Fibroblast of lung (primary cell): ENCODE measurements at places on chromosomes 13 and 19. TPM values are rescaled to one million over a fixed set of nuclear protein-coding genes. Genes with fewer than 3 reads are reported as not detected.
A peak's percentile ranks its signal among the peaks of the same experiment; 100 is the strongest.

Gene KLK6
- total RNA-seq = not detected in 2 replicates

DNA sequence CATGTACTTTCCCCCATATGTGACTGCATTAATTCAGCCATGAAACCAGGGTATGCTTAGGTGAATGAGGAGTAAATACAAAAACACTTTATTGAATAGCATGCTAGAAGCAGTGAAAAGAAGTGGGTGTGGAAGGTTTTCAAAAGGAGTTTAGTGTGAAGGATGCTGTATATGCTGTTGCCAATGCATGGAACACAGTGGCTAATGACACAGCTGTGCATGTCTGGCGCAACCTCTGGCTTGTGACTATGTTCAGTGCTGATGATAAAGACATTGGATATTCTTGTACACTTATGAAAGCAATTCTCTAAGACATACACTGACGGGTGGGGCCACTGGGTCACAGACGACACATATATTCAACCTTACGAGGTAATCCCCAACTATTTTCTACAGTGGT, 55.2 kb downstream of the SOX21 start:
- H3K4me3 ChIP-seq = no peak overlapping the region
- DNase-seq = peak; percentile 69
- H3K27ac ChIP-seq = no peak overlapping the region
- peaks cover 8% of the 10 kb centered on the region for H3K4me1 ChIP-seq
- no peaks in the 10 kb centered on the region for H3K36me3 ChIP-seq

GRCh38 chr13:107025991-107026390, 458.1 kb upstream of the ARGLU1 start:
- no peaks in the 10 kb centered on the region for H3K27me3 ChIP-seq

Gene ZNF382
- 13.4 and 16.0 TPM in 2 replicates for total RNA-seq

Gene DMKN
- 14.2 and 29.3 TPM in 2 replicates for total RNA-seq

DNA sequence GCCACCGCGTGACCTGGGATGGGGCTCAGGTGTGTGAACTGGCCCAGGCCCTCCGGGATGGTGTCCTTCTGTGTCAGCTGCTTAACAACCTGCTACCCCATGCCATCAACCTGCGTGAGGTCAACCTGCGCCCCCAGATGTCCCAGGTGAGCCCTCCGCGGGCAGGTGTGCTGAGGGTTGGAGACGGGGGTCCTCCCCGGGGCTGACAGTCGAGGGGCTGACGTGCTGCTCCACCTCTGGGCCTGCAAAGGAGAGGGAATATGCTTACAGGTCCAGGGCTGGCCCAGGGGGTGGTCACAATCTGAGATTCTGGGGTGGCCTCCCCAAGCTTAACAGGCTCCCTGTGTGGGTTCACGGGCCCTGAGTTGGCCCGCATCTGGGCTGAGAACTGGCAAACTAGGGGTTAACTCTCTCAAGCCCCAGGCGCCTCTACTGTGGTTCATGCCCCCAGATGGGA, 386 bp downstream of the VAV1 start:
- no peak overlapping the region for H3K27ac ChIP-seq
- no peak for DNase-seq
- no peaks in the 10 kb centered on the region for H3K4me1 ChIP-seq
- no peaks in the 10 kb centered on the region for H3K27me3 ChIP-seq

DNA sequence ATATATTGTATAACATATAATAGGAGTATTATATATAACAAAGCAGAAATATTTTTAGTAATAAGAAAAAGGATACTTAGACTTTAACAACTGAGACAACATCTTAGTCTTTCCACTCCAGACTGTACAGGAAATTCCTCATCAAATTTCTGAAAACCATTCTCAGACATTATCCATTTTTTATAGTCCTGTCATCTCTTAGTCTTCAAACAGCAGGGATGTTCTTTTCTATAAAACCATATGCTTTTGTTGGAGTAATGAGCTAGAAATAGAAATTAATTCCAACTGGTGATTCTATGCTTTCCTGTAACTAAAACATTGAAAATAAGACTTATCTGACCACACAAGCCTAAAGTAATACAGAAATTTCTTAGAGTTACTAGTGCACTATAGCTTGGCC, 82.2 kb upstream of the CSNK1A1L start:
- no peaks in the 10 kb centered on the region for H3K36me3 ChIP-seq
- H3K27ac ChIP-seq = no peak overlapping the region
- H3K4me1 ChIP-seq = no peaks in the 10 kb centered on the region
- no peak overlapping the region for H3K4me3 ChIP-seq

- no peaks in the 10 kb centered on the region for H3K4me1 ChIP-seq
- H3K27me3 ChIP-seq = no peaks in the 10 kb centered on the region
- H3K27ac ChIP-seq = no peak overlapping the region
Measured at GRCh38 chr13:25674371-25674770, 302.6 kb downstream of the ATP8A2 start.

Gene CEACAM8
- not detected in 2 replicates for total RNA-seq

DNA sequence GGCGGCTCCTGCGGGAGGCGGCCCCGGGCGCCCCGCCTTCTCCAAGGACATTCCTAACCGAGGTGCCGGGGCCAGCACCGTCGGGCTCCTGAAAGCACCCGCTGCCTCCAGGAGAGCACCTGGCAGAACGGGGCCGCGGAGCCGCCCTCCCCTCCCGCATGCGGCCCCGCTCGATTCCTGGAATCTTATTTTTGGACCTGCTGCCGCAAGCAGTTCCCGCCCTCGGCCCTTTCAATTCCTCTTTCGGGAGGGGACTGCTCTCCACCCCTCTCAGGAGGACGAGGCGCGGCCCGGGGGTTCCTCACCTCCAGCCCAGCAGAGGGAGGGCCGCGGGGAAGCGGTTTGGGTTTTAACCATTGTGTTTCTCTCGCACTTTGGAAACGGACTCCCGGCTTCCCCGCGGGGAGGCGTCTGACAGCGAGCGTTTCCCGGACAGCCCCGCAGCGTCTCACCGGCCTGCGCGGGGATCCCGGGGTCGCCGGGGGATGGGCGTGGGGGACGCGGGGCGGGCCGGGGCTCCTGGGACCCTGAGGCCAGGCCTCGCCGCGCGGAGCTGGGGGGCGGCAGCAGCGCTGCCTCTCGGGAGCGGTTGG, 849 bp downstream of the GAS6 start:
- no peak for DNase-seq
- peak overlapping the region; percentile 80 for H3K27ac ChIP-seq
- H3K4me3 ChIP-seq = peak overlapping the region; percentile 67
- H3K36me3 ChIP-seq = peaks cover 7% of the 10 kb centered on the region
- no peaks in the 10 kb centered on the region for H3K27me3 ChIP-seq
- H3K4me1 ChIP-seq = peaks cover 5% of the 10 kb centered on the region

DNA sequence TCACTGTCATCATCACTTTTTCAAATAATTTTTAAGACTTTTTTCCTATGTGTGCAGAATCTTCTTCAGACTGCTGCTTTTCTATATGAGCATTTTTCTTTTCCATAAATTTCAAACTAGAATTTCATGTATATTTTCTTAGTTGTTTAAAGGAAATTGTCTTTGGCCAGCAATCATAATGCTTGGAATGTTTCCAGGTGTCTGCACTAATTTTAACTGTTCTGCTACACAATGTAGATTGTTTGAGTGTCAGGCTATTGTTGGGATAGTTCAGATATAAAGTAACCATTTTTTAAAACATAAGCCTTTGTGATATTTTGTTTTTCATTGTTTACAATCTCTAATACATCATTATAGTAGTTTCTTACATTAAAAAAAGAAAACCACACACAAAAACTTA, 1418.5 kb downstream of the EFNB2 start:
- H3K4me3 ChIP-seq = no peak overlapping the region
- H3K4me1 ChIP-seq = no peaks in the 10 kb centered on the region
- DNase-seq = no peak
- no peaks in the 10 kb centered on the region for H3K27me3 ChIP-seq
- H3K36me3 ChIP-seq = no peaks in the 10 kb centered on the region
- no peak overlapping the region for H3K27ac ChIP-seq

Gene HSD17B14
- total RNA-seq = 7.7 and 11.1 TPM in 2 replicates

DNA sequence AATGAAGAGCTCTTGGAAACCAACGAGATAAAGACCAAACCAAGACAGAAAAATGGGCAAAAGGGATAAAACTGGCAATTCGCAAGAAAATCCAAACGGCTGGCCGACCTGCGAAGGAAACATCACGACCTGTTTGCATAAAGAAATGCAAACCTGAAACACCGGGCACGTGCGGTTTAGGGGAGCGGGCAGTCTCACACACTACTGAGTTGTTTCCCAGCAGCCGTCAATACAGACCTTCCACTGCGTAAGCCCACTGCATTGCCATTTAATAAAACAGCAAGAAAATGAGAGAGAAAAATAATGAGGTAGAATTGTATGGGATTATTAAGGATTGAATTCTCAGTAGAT, 642 bp upstream of the PEG3 start:
- no peak overlapping the region for H3K27ac ChIP-seq
- DNase-seq = no peak
- H3K27me3 ChIP-seq = no peaks in the 10 kb centered on the region
- no peaks in the 10 kb centered on the region for H3K36me3 ChIP-seq
- no peaks in the 10 kb centered on the region for H3K4me1 ChIP-seq

Gene C2CD4C
- total RNA-seq = under 0.01 and 0.17 TPM in 2 replicates

GRCh38 chr19:11247391-11247790, 8.0 kb downstream of the ANGPTL8 start:
- no peaks in the 10 kb centered on the region for H3K27me3 ChIP-seq
- no peak overlapping the region for H3K4me3 ChIP-seq
- no peak for DNase-seq

- no peak for DNase-seq
- H3K36me3 ChIP-seq = peaks cover 7% of the 10 kb centered on the region
- no peaks in the 10 kb centered on the region for H3K27me3 ChIP-seq
- no peak overlapping the region for H3K27ac ChIP-seq
Measured at GRCh38 chr19:4388337-4389063, 11.8 kb downstream of the SH3GL1 start.

Gene ADGRE1
- total RNA-seq = under 0.01 TPM in 1 of 2 replicates, not detected in the other
